Mammary microvascular endothelial cell (primary cell): ENCODE measurements at places on chromosomes 7 and 10. TPM values are rescaled to one million over a fixed set of nuclear protein-coding genes. Genes with fewer than 3 reads are reported as not detected.

ENKUR gene
- total RNA-seq, result 0.39 and 0.47 TPM in 2 replicates

CYP2W1 gene
- total RNA-seq, result not detected in 2 replicates

SUFU gene
- total RNA-seq, result 5.1 and 7.0 TPM in 2 replicates

OPALIN gene
- not detected in 2 replicates for total RNA-seq

NRCAM gene
- total RNA-seq, result 25.6 and 26.8 TPM in 2 replicates

NXPH1 gene
- not detected in 2 replicates for total RNA-seq

MTURN gene
- 10.2 and 12.9 TPM in 2 replicates for total RNA-seq
